ENCODE measurements at places on chromosomes 3 and 15. TPM values are rescaled to one million over a fixed set of nuclear protein-coding genes. Genes with fewer than 3 reads are reported as not detected.

CFAP100 gene
- total RNA-seq, result 0.79 TPM

ZNF502 gene
- not detected for total RNA-seq

KLF13 gene
- 26.9 TPM for total RNA-seq

LCTL gene
- total RNA-seq, result 1.5 TPM

MESP1 gene
- total RNA-seq, result 0.50 TPM

CTXND1 gene
- total RNA-seq, result 1.1 TPM

CATSPER2 gene
- 7.7 TPM for total RNA-seq

PRICKLE2 gene
- total RNA-seq, result 23.2 TPM

IQCB1 gene
- 38.3 TPM for total RNA-seq

CLDN18 gene
- total RNA-seq, result 19.5 TPM

AADACL2 gene
- total RNA-seq, result not detected

DNA sequence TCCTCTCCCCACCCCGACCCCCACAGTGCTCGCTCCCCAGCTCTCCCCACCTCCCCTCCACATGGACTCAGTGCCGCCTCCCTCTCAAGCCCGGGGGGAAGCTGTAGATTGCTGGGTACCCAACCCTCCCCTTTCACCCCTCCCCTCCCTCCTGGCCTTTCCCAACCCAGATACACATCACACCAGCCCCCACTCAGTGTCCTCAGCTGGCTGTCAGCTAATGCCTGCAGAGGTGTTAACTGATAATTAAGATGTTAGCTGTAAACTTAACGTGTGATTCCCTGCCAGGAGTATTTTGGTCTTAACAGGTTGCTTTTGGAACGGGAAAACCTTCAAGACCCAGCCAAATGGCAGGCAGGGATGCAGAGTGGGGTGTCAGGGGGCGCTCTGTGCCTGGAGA is 39.4 kb upstream of the LINGO1 start:
- H3K27me3 ChIP-seq, result peaks cover 8% of the 10 kb centered on the region
- no peak for DNase-seq
- no peak overlapping the region for H3K27ac ChIP-seq
- no peak overlapping the region for H3K4me3 ChIP-seq
- H3K4me1 ChIP-seq, result no peaks in the 10 kb centered on the region
- H3K36me3 ChIP-seq, result no peaks in the 10 kb centered on the region

GRCh38 chr15:39873978-39874377 is 46.1 kb downstream of the GPR176 start:
- no peak overlapping the region for H3K27ac ChIP-seq
- no peaks in the 10 kb centered on the region for H3K36me3 ChIP-seq
- H3K27me3 ChIP-seq, result peaks cover 2% of the 10 kb centered on the region
- peaks cover 11% of the 10 kb centered on the region for H3K4me1 ChIP-seq
- no peak overlapping the region for H3K4me3 ChIP-seq
- DNase-seq, result no peak

- H3K27ac ChIP-seq, result no peak overlapping the region
- H3K27me3 ChIP-seq, result peaks cover 35% of the 10 kb centered on the region
- DNase-seq, result no peak
- peaks cover 1% of the 10 kb centered on the region for H3K4me1 ChIP-seq
Measured at GRCh38 chr15:100766243-100767000, 113.2 kb upstream of the ALDH1A3 start.

- no peaks in the 10 kb centered on the region for H3K36me3 ChIP-seq
- no peak overlapping the region for H3K27ac ChIP-seq
- peaks cover 3% of the 10 kb centered on the region for H3K4me1 ChIP-seq
- no peak overlapping the region for H3K4me3 ChIP-seq
- DNase-seq, result no peak
Measured at GRCh38 chr15:39084674-39085530, 496.0 kb upstream of the THBS1 start.

DNA sequence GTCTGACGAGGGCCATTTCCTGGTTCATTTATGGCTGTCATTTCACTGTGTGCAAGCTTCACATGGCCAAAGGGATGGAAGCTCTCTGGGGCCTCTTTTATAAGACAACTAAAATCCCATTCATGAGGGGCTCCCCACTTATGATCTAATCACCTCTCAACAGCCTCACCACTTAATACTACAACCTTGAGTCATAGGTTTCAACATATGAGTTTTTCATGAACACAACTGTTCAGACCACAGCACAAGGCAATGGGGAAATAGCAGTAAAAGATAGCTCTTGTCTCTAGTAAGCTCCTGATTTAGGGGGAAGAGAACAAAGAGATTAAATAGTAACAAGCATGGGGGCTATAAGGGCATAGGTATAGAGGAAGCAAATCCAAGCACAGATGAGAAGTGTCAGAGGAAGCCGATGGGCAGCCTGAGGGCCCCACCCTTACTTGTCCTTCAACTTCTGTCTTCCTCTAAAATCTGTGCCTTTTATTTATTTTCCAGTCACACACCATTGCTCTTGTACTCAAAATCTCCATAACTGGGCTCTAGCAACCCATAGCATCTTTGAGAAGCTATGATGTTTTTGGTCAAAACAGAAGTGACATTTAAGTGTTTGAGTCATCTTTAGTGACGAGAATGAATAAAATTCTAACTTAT is 329.1 kb downstream of the UNC13C start:
- H3K4me1 ChIP-seq, result peaks cover 4% of the 10 kb centered on the region
- H3K4me3 ChIP-seq, result no peak overlapping the region
- no peaks in the 10 kb centered on the region for H3K27me3 ChIP-seq
- H3K36me3 ChIP-seq, result no peaks in the 10 kb centered on the region
- H3K27ac ChIP-seq, result no peak overlapping the region
- DNase-seq, result no peak

DNA sequence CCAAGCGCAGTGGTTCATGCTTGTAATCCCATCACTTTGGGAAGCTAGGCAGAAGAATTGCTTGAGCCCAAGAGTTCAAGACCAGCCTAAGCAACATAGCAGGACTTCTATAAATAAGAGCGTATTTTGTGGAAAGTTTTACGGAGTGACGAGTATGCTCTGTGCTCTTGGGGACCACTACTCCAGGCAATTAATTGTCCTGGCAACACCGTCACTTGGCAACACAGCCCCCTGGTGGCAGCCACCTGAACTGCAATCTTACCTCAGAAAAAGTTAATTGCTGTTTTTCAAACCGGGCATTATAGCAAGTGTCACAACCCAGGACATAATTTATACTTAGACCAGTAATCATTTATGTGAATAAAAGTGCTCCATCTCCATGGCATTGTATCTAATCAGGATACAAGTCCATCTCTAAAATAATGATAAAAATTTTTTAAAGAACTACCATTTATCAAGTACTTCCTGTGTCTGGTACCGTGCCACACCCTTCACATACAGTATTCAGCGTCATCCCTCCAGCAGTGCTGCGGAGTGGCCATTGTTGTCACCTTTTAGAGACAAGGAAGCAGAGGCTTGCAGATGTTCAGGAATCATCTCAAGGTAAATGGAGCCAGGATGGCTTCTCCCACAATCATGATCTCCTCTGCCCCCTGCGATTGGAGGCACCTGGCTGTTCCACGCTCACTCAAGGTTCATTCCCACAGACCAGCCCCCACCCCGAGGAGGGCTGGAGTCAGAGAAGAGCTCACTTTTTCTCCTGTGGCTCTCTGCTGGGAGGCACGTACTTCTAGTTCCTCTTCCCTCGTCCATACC is 34.5 kb downstream of the PLA2G4D start:
- H3K27ac ChIP-seq, result no peak overlapping the region
- peaks cover 2% of the 10 kb centered on the region for H3K4me1 ChIP-seq
- peak; percentile 59 for DNase-seq
- H3K4me3 ChIP-seq, result no peak overlapping the region
- H3K27me3 ChIP-seq, result peaks cover 33% of the 10 kb centered on the region
- no peaks in the 10 kb centered on the region for H3K36me3 ChIP-seq

DNA sequence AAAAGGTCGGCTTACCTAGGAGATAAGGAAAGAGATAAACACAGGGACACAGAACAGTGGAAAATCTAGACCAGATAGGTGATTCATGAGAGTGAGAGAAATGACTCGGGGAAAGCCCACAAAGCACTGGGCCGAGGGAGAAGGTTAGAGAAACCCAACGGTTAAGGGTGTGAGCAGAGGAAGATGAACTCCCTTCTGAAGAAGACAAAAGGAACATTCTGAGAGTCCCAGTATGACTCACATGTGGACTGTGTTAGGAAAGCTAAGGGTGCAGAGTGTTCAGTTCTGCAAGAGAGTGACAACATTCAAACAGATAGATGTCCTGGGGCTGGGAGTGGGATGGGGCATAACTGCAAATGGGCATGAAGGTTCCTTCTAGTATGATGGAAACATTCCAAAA is 83.0 kb downstream of the CNTN3 start:
- H3K36me3 ChIP-seq, result no peaks in the 10 kb centered on the region
- no peak overlapping the region for H3K4me3 ChIP-seq
- H3K27ac ChIP-seq, result no peak overlapping the region
- H3K27me3 ChIP-seq, result peaks cover 7% of the 10 kb centered on the region

- H3K36me3 ChIP-seq, result peaks cover 27% of the 10 kb centered on the region
- no peaks in the 10 kb centered on the region for H3K27me3 ChIP-seq
- no peak for DNase-seq
- no peak overlapping the region for H3K4me3 ChIP-seq
- H3K4me1 ChIP-seq, result peaks cover under 1% of the 10 kb centered on the region
Measured at GRCh38 chr3:134201201-134202130, 49.2 kb downstream of the RYK start.

GRCh38 chr3:43674345-43675085 is 16.2 kb upstream of the ABHD5 start:
- DNase-seq, result no peak
- H3K27ac ChIP-seq, result no peak overlapping the region
- H3K4me3 ChIP-seq, result no peak overlapping the region

DNA sequence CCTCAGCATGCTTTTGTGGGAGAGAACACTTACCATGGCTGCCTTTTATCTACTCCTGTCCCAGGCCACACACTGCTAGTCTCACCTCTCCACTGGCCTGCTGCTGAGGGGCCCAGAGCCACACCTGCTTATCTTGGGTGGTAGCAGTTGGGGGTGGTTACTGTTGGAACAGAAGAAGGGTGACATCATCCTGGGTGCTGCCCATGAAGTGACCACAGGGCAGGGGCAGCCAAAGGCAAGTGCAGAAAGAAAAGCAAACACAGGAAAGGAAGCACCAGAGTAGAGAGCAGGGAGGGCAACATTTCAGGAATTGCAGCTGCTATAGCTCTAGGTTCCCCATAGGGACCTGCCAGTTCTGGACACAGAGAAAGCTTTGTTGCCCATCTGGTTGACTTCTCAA is 345.2 kb downstream of the VPS13C start:
- H3K4me3 ChIP-seq, result no peak overlapping the region
- H3K36me3 ChIP-seq, result no peaks in the 10 kb centered on the region
- peaks cover 9% of the 10 kb centered on the region for H3K27me3 ChIP-seq
- no peak overlapping the region for H3K27ac ChIP-seq
- H3K4me1 ChIP-seq, result peaks cover 3% of the 10 kb centered on the region

- no peak overlapping the region for H3K27ac ChIP-seq
- H3K4me1 ChIP-seq, result no peaks in the 10 kb centered on the region
- H3K36me3 ChIP-seq, result no peaks in the 10 kb centered on the region
- no peak overlapping the region for H3K4me3 ChIP-seq
- H3K27me3 ChIP-seq, result no peaks in the 10 kb centered on the region
Measured at GRCh38 chr3:43405888-43406642, 119.7 kb downstream of the SNRK start.

GRCh38 chr3:8962226-8962861 is 928 bp downstream of the RAD18 start:
- H3K27me3 ChIP-seq, result no peaks in the 10 kb centered on the region
- no peak for DNase-seq
- H3K4me1 ChIP-seq, result peaks cover 31% of the 10 kb centered on the region
- peak overlapping the region; percentile 97 for H3K4me3 ChIP-seq

- no peak overlapping the region for H3K4me3 ChIP-seq
- H3K27me3 ChIP-seq, result no peaks in the 10 kb centered on the region
- no peaks in the 10 kb centered on the region for H3K4me1 ChIP-seq
Measured at GRCh38 chr3:7397097-7397496, 536.2 kb downstream of the GRM7 start.

DNA sequence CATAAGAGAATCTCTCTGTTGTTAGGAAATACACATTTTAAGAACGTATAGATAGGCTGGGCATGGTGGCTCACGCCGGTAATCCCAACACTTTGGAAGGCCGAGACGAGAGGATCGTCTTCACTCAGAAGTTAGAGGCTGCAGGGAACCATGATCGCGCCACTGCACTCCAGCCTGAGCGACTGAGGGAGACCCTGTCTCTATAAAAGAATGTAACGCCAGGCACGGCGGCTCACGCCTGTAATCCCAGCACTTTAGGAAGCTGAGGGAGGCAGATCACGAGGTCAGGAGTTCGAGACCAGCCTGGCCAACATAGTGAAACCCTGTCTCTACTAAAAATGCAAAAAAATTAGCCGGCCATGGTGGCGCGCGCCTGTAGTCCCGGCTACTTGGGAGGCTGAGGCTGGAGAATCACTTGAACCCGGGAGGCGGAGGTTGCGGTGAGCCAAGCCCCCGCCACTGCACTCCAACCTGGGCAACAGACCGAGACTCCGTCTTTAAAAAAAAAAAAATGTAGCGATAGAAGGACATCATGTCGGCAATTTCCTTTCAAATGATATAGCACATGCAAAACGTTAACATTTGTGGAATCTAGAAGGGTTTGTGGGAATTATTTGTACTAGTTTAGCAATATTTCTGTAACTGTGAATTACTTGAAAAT is 730 bp upstream of the RPL14 start:
- H3K27ac ChIP-seq, result peak overlapping the region; percentile 98
- no peak for DNase-seq
- H3K4me1 ChIP-seq, result peaks cover 27% of the 10 kb centered on the region
- no peaks in the 10 kb centered on the region for H3K27me3 ChIP-seq
- peaks cover 16% of the 10 kb centered on the region for H3K36me3 ChIP-seq
- H3K4me3 ChIP-seq, result peak overlapping the region; percentile 89

DNA sequence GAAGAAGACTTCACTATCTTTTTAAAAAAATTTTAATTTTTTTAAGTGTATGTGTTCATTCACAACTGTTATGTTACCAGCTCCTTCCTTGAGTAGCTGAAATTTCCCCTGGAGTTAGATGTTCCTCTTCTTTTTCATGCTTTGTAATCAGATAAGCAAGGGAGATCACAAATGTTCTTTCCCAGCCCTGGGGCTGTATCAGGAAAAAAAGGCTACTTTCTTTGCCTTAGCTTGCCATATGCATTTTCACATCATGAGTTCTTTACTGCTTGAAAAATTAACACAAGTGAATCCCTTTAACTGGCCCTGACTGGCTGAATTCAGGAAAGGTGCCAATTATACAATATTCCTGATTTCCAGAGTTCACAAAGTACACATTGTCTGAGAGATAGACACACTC is 353.2 kb upstream of the ATP11B start:
- no peak for DNase-seq
- no peak overlapping the region for H3K4me3 ChIP-seq
- H3K27me3 ChIP-seq, result no peaks in the 10 kb centered on the region
- H3K36me3 ChIP-seq, result no peaks in the 10 kb centered on the region
- no peak overlapping the region for H3K27ac ChIP-seq

GRCh38 chr3:113205481-113205880 is 5.9 kb upstream of the BOC start:
- H3K27me3 ChIP-seq, result peaks cover 16% of the 10 kb centered on the region
- H3K36me3 ChIP-seq, result no peaks in the 10 kb centered on the region
- H3K4me1 ChIP-seq, result no peaks in the 10 kb centered on the region
- no peak for DNase-seq
- H3K27ac ChIP-seq, result no peak overlapping the region
